ENCODE measurements at places on chromosomes 16 and 17.

GRCh38 chr17:70099884-70100283, 24.9 kb downstream of the KCNJ16 start:
- DNase-seq = no peak

GRCh38 chr16:52613508-52613907, 66.6 kb upstream of the TOX3 start:
- no peak for DNase-seq

GRCh38 chr16:4792951-4793513, 2.1 kb upstream of the SMIM22 start:
- DNase-seq = no peak

DNA sequence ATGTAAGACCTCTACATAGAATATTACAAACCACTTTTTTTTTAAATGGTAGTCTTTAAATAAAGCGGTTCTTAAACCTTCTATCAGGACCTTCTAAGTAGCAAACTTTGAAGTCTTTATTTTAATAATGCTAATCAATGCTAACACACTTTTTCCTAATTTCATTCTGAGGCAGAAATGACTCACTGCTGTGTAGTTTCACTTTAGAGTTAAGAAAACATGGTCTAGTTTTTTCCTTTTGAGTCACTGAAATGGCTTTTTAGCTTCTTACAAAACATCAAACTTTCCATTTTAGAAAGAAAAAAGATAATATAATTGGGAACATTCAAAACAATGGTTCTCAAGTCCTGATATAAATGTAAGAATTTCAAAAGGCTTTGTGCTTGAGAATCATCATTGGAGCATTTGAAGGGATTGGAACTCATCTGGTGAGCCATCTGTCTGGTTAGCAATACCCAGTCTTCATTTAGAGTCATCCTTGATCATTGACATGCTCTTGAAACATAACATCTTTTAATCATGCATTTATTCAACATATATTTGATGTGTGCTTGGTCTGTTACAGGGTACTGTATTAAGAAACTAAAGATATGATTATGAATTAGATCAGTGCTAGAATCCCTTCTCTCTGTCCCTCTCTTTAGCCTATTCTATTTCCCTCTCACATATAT, 258.3 kb upstream of the MON1B start:
- DNase-seq = no peak

- no peak for DNase-seq
Measured at GRCh38 chr17:39462631-39463375, 1.5 kb downstream of the CDK12 start.

DNA sequence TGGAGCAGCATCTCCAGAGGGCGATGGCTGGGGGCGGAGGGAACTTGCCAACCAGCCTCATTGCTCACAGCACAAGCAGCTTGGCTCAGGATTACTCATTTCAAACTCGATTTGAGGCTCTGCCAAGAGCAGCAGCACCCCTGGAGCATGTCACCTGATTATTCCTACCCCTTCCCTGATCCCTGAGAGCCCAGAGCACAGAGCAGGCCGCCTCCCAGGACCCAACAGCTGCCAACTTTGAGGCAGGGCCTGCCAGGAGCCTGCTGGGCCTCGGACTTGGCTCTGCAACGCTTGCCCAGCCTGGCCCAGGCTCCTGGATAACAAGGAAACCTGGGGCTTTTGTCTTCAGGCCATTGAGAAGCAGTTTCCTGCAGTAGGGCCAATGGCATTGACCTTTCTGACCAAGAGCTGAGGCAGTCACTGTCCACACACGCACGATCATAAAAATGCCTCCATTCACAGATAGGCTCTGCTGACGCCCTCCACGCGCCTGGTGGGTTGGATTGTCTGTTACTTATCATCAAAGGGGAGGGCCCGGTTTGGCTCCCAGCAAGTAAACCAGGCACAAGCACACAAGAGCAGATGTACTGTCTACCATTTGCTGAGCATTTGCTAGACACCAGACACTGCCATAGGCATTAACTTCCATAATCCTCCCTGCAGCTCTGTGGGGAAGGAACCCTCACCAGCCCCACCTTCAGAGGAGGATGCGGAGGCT, 406.6 kb upstream of the EEF2KMT start:
- DNase-seq = no peak

- DNase-seq = no peak
Measured at GRCh38 chr17:41010441-41010840, 1.5 kb upstream of the KRTAP3-1 start.

- peak; percentile 77 for DNase-seq
Measured at GRCh38 chr16:30651124-30652004, 604 bp downstream of the PRR14 start.

DNA sequence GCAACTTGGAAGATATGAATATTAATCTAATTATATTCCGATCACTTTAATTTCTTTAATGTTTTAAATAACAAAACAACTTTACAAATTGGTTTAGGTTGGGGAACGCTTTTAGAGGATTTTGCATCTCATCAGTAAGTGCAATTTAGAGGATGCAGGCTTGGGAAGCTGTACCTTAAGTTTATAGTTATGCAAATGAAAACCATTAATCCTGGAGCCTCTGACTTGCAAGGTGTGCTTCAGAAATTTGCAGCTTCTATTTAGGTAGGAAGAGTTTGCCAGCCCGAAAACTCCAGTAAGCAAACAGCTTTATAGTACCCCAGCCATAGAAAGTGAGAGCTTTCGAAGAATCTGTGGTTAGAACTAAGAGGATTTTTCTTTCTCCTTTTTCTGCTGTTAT, 547.0 kb downstream of the MAF start:
- no peak for DNase-seq

GRCh38 chr16:12258861-12259645, 282.5 kb downstream of the SNX29 start:
- no peak for DNase-seq

DNA sequence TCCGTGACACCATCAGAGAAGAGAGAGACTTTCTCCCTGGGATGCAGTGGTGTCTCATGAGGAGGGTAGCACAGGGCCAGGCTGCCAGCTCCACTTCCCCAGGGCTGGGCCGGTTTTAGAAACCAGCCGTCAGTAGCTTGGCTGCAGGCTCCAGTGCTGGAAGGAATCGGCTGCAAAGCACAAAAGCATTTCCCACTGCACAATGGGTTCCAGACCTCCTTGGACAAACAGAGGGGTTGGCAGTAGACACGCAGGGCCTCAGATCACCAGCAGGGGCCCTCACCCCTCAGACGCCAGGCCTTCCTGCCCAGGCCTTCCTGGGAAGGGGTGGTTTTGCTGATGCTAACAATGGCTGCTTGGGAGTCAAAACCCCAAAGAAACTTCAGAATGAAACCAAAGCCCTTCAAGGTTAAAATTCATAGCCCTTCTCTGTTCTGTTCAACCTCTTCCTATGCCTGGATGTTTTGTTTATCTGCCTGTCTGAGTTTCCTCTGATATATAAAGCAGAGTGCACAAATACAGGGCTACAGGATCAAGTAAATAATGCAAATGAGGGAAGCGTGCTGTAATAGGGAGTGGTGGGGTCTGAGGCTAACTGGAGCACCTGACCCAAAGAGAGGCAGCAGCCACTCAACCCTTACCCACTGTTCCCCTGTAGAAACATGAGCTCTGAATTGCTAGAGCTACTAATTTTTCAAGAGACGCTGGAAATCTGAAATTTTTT, 26.2 kb downstream of the TEKT5 start:
- DNase-seq = no peak

DNA sequence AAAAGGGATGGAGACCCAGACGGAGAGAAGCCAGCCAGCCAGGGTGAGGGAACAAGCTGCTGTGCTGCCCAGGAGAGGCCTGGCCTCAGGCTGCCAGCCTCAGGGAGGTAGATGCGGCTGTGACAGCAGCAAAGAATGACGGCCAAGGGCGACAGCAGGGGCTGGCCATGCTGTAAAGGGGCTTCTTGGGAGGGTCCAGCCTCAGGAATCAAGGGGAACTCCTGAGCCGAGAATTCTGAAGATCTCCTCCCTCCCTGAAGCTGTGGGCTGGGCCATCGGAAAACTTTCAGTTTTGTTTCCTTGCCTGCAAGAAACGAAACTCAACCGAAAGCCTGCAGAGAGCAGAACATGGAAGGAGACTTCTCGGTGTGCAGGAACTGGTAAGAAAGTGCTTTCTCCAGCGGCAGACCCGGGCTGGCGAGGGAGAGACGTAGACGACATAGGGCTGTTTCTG, at the start of gene XAF1:
XAF1 (plus strand) TSS at position 316 of the 454 bp plus-strand sequence; CDS start at position 349, 33 bp downstream.
- peak; percentile 63 for DNase-seq

GRCh38 chr17:75645889-75646637, 12.8 kb downstream of the SMIM5 start:
- DNase-seq = no peak

- DNase-seq = no peak
Measured at GRCh38 chr17:83181991-83182619, 102.7 kb downstream of the METRNL start.

- no peak for DNase-seq
Measured at GRCh38 chr16:87140211-87141200, 176.7 kb downstream of the C16orf95 start.

DNA sequence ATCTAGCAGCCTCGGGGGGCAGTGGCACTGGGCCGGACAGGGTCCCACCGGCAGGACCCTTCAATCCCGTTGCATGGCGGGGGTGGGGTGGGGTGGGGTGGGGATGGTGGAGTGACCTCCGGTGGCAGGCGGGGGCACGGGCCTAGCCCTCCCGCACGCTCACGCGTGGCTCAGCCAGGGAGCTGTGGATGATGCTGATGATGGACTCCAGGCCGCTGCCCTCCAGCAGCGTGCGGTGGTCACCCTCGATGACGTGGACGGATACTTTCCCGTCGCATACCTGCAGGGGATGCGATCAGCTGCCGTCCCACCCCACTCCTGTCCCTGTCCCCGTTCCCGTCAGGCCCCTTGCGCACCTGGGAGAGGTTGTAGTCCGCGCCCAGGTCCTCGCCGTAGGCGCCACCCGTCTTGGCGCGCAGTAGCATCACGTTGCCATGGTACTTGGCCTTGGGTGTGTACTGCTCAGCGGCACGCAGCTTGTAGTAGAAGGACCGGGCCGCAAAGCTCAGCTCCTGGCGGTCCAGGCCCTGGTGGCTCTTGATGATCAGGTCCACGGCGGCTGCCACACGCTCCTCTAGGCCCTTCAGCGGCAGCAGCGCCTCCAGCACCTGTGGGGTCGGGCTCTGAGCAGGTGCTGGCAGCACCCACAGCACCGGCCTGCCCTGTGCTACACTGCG, 13.5 kb upstream of the DUS1L start:
- no peak for DNase-seq

GRCh38 chr17:63918305-63918704, 334 bp downstream of the GH1 start:
- no peak for DNase-seq

DNA sequence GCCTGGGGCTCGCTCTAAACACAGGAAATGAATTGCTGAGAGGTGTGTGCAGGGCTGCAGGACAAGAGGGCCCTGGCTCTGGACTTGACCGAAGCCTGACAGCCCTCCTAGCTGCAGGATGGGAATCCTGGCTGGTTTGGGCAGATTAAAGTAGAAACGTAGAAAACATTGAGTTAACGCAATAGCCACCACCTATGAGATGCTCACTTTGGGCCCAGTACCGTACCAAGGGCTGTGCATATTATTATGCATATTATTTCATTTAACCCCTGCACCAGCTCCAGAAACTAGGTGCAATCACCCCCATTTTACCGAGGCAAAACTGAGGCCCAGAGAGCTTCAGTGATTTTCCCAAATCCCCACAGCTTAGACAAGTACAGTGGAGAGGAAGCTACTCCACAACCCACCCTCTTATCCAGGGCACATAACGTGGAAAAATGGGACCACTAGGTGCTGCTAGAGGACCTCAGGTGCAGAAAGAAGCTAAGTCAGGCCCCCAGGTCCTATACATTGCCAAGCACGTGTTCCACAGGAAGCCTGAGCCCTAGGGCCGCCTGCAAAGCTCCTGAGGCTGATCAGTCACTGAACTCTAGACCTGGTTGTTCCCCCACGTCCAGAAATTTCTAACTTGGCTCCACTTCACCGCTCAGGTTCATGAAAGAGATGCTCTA, 79.2 kb downstream of the MYH11 start:
- no peak for DNase-seq

- no peak for DNase-seq
Measured at GRCh38 chr17:72125226-72125651, 4.4 kb downstream of the SOX9 start.

DNA sequence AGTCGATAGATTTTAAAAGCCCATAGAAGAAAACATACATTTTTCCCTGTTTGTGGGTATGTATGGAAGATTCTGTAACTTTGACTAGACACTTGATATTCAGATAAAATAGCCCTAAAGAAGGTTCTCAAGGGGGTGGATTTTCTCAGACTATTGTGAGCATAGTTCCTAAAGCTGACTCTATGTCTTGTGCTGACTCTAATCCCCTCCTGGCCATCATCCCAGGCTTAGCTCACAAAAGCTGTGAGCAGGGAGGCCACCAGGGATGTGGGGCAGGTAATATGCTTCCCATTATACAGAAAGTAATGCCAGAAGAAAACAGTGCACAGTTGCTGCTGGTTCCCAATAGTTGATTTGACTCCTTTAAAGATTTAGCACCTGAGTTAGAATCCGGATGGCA, 32.0 kb downstream of the CDH13 start:
- no peak for DNase-seq

DNA sequence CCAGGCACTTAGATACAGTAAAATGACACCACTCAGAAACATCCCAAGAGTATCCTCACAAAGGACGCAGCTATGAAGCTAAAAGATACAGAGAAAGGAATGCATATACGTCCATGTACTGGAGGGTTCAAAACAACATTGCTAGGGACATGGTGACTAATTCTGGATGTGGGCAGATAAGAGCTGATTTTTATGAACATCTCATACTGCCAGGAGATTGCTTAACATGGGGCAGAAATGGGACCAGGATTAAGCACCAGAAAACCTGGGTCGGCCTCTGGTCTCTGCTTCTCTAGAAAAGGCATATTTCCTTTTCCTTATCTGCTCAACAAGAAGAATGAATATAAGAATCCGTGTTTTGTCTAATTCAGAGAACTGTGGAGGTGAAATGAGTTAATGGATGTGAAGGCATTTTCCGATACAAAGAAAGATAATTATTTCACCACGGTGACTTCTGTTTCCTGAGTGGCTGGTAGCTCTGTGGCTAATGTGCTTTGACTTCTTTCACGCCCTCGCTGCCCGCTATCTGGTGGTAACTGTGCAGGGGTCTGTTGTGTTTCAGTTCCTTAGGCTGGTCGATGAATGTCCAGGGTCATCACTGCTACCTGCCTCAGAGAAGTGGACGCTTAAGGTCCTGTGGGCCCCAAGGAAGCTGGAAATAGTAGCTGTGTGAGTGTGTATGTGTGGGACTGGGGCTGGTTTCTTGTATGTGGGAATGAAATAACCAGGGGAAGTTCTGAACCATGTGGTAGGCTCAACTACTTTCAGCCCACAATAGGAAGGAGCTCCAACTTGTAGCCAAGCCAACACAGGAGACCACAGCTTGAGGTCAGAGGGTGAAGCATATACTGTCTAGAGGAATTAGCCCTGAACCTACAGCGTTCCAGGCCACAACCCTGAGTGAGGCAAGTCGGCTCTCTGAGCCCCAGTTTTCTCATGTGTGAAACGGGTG, 15.8 kb upstream of the CCL5 start:
- peak; percentile 65 for DNase-seq

- DNase-seq = no peak
Measured at GRCh38 chr17:8466456-8466855, 30.8 kb downstream of the NDEL1 start.

- no peak for DNase-seq
Measured at GRCh38 chr17:77778636-77779489, 179.6 kb upstream of the TNRC6C start.

All from CD4-positive, alpha-beta T cell treated with Interleukin-15 for 4 hours (primary cell).